Metanephros (tissue), 2 donors: ENCODE measurements at places on chromosomes 2 and 18. TPM values are rescaled to one million over a fixed set of nuclear protein-coding genes. Genes with fewer than 3 reads are reported as not detected.

Gene FEV
- total RNA-seq = 1.3 TPM

Gene CD207
- not detected for total RNA-seq

Gene HRH4
- 0.23 TPM for total RNA-seq

Gene CD8B2
- 0.06 TPM for total RNA-seq

Gene KHK
- 18.2 TPM for total RNA-seq

Gene DPP4
- 85.9 TPM for total RNA-seq

Gene DYNAP
- total RNA-seq = not detected

Gene DNAJC5G
- 0.12 TPM for total RNA-seq

Gene PROKR1
- 0.23 TPM for total RNA-seq

Gene UGT1A3
- not detected for total RNA-seq

Gene KCNK3
- 6.7 TPM for total RNA-seq

Gene NOL4
- total RNA-seq = 2.7 TPM

Gene COPS8
- total RNA-seq = 81.8 TPM

Gene OBSL1
- total RNA-seq = 146 TPM

Gene REG1B
- not detected for total RNA-seq

Gene MLPH
- total RNA-seq = 4.6 TPM

Gene C2orf80
- total RNA-seq = not detected
